ENCODE measurements at places on chromosomes 7 and 10. TPM values are rescaled to one million over a fixed set of nuclear protein-coding genes. Genes with fewer than 3 reads are reported as not detected.

ENKUR gene
- 0.08 TPM for polyA plus RNA-seq

SAMD9 gene
- 22.1 TPM for polyA plus RNA-seq

PLPP4 gene
- not detected for polyA plus RNA-seq

RADIL gene
- 0.29 TPM for polyA plus RNA-seq

EGR2 gene
- polyA plus RNA-seq: 0.47 TPM

LRRC61 gene
- 5.2 TPM for polyA plus RNA-seq

ANKIB1 gene
- 7.1 TPM for polyA plus RNA-seq

PTF1A gene
- not detected for polyA plus RNA-seq

ETV1 gene
- 1.2 TPM for polyA plus RNA-seq

TFR2 gene
- polyA plus RNA-seq: 0.53 TPM

PTTG1IP2 gene
- polyA plus RNA-seq: not detected

FAM25C gene
- not detected for polyA plus RNA-seq

LIPM gene
- not detected for polyA plus RNA-seq

RARRES2 gene
- polyA plus RNA-seq: 39.3 TPM

ECHDC3 gene
- 23.7 TPM for polyA plus RNA-seq
